NCI-H187 treated with DMSO at 0.1 percent for 48 hours (cell line): ENCODE measurements at places on chromosomes 3 and 15.

DNA sequence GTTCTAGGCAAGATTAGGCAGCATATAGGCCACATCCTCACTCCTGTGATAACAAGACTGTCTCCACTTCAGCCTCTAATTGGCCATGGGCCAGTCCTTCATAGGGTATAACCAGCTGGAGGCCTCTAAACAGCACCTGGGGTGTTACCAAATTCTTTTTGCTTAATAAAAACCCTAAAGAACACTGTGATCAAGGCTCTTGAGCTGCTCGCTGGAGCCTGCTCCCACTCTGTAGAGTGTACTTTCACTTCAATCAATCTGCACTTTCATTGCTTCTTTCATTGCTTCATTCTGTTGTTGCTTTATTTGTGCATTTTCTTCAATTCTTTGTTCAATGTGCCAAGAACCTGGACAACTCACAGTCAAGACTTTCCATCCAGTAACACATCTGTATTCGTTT is 36.2 kb upstream of the TOPBP1 start:
- DNase-seq: no peak

- no peak for DNase-seq
These were observed 174.7 kb downstream of the THSD4 start for GRCh38 chr15:71290002-71290401.

- no peak for DNase-seq
These were observed 21.6 kb downstream of the CHAC1 start for GRCh38 chr15:40974879-40975278.

DNA sequence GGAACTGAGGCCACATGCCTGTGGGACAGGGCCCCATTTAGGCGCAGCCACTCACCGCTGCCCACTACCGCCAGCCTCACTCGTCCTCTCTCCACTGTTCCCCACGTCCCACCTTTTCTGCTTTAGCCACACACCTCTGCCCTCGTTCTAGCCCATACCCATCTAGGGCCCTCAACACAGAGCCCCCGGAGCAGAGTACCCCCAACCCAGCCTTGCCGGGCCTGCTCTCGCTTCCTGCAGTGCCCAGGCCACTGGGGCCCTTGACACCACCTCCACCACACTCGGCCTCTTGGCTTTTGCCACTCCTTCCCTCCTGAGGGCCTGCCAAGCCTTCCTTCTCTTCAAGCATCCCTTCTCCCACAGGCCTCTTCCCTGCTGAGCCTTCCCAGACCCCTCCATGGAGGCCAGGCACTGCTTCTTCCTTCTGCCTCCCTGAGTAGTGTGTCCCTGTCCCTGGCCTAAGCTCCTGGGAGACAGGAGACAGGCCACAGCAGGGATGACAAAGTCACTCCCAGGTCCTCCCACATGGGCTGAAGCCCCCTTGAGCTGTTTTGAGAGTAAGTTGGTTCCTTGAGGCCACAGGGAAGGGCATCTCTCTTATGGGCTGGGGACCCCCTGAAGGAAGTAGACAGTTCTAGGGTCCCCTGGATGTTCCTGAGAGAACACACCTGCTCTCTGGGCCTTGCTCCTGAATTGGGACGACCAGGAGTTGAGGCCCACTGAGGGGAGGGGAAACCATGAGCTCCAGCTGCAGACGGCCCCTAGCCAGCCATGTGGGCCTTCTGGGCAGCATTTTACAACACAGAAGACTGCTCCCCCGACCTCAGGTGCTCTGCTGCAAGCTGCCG is 4.4 kb downstream of the PRSS50 start:
- no peak for DNase-seq

- no peak for DNase-seq
These were observed 45.6 kb downstream of the CDAN1 start for GRCh38 chr15:42691308-42691707.

DNA sequence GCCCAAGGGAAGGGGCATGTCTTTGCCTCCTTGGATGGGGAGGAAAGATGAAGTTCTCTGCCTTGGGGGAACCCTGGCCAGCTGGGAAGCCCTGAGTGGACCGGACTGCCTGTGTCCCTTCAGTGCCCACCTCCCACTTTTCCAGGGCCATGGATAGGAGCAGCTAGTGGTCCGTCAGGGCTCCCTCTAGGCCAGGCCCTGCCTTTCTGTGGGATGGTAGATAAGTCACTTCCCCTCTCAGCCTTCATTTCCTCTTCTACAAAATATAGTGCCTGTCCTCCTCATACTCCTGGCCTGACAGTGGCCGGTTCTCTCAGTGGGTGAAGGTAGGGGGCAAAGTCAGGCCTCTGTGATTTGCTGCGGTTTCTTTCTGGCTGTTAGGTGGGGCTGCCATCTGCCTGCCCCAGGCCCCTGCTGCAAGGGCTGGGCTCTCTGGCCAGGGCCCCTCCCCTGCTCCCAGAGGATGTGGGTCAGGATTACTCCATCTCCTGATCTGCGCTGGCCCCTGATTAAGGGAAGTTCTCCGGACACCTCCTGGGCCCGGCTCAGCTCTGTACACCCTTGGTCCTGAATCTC is 1.4 kb downstream of the PLEKHO2 start:
- no peak for DNase-seq

DNA sequence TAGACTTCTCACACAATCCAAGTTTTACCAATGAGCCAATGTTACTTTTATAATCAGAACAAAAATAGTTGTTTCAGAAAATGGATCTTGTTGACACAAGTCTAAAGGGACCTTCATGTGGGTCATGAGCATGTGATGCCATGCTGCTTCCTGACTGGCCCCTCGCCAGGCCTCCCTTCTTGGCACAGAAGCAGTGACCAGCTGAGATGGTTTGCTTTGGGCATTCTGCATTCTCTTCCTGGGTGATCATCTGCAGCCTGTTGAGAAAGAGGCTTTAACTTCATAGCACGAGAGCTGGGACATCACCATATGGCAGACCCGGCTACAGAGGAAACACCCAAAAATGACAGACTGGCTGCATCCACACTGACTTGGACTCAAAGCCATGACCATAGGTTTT is 45.7 kb downstream of the TGM4 start:
- no peak for DNase-seq
